ENCODE measurements at places on chromosomes 13 and 19. TPM values are rescaled to one million over a fixed set of nuclear protein-coding genes. Genes with fewer than 3 reads are reported as not detected.

DNA sequence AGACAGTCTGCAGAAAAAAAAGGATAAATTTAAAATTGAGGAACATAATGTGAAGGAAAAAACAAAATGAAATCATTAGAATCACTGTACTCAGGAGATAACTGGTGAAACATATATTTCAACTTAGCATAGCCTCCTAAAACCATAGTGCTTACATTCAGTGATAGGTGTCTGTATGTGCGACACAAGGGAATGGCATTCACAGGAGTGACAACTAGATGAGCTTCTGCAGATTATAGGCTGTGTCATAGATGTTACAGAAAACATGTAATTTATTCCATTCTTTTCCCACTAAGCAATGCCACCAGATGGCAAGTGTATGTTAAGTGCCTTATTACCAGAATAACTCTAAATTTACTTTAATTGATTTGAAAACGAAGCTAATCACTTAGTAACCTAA lies 960.0 kb upstream of the PCDH20 start:
- no peak for DNase-seq

- no peak for DNase-seq
These were observed 3.0 kb downstream of the SIGLEC9 start for GRCh38 chr19:51127755-51128154.

DNA sequence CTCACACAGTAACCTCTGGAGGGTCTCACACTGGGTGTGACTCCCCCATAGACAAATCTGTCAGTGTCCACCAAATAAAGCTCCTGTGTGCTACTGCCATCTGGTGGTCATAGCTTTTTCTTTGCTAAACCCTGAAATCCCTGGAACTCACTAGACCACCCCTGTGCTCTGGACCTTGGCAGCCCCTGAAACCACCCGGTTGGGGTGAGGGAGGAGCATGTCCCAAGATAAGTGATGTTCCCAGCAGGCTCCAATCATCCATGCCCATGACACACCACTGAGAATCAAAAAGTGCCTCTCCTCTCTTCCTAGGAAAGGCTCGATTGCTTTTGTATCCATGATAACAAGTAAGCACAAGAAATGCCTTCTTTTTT lies 6.5 kb upstream of the HSD17B14 start:
- no peak for DNase-seq

DNA sequence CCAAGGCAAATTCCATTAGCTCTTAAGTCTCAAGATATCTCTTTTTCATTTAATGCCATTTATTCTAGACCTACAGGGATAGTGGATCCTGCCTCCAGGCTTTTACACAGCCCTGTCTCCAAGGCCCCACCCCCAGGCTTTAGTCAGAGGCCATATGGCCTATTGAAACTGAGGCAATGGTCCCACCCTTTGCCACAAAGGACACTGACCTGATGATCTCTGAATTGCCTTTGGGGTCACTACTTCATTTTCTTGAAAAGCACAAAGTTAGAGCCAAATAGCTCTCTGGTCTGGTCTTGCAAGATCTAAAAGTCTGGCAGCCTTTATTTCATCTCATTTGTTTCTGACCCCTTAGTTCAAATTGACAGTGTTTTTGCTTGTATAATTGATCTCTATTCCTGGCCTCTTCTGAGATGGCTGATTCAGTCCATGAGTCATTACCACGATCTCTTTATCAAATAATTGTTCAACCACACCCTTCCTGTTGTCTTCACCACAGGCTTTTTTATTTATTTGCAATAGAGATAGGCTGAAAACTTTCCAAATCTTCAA lies 209.8 kb downstream of the FGF14 start:
- DNase-seq = peak; percentile 46

The C19orf67 gene
- not detected for total RNA-seq

The EPS8L1 gene
- 1.8 TPM for total RNA-seq
